ENCODE measurements at places on chromosomes 1 and 21.

DNA sequence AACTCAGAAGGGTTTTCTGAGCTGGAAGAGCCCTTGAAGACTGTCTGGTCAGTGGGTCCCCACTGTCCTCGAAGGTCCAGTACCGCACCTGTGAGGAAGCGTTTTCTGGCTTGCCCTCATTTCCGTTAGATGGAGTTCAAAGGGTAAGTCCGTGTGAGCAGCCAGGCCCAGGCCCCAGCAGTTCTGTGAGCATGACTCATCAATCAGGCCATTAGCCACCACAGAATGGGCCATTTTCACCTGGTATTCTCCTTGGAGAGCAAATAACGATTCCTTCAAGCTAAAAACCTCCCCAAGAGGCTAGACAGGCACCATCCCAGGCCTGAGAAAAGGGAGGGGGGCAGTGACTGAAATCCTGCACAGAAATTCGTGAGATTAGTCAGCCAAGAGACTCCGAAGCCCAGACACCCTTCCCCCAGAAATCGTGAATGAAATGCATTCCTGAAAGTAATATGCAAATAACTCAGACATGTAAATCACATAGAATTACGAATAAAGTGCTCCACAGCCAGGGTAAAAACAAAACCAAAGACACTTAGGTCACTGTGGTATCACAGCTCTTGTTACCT lies 66.0 kb downstream of the BCAR3 start:
- no peak for DNase-seq

DNA sequence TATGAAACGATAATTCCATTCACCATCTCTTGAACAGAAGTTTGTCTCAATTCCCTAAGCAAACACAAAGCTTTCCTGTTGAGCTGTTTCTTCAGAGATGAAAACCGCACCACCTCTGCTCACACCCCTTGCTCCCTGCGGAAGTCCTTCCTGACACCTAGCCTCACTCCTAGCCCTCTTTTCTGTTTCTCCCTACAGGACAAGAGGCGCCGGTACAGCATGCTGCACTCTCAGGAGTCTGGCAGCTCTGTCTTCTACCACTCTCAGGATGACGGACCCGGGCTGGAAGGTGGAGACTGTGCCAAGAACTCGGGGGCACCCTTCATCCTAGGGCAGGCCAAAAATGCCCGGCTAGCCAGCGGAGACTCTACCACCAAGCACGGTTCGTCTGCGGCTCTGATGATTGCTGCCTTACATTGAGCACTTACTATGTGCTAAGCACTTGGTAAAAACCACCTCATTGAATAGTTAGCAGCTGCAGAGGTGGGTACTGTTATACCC lies 45.5 kb downstream of the VWA5B1 start:
- DNase-seq = no peak

DNA sequence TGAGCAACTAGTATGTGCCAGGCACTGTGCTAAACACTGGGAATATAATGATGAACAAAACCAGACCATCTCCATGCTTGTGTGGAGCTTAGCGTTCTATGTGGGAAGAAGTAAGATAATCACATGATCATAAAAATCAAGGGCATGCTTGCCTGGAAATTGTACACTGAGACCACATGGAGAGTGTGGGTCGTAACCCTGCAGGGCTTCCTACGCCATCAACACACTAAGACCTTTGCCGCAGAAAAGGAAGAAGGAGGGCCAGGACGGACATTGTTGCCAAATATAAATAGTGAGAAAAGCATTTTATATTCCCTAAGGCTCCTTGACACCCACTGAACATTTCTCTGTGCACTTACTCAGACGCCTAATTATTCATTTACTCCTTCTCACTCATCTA lies 388.1 kb upstream of the VAMP3 start:
- DNase-seq = no peak

- DNase-seq = no peak
Measured at GRCh38 chr1:205809942-205810345, 3.1 kb downstream of the SLC41A1 start.

DNA sequence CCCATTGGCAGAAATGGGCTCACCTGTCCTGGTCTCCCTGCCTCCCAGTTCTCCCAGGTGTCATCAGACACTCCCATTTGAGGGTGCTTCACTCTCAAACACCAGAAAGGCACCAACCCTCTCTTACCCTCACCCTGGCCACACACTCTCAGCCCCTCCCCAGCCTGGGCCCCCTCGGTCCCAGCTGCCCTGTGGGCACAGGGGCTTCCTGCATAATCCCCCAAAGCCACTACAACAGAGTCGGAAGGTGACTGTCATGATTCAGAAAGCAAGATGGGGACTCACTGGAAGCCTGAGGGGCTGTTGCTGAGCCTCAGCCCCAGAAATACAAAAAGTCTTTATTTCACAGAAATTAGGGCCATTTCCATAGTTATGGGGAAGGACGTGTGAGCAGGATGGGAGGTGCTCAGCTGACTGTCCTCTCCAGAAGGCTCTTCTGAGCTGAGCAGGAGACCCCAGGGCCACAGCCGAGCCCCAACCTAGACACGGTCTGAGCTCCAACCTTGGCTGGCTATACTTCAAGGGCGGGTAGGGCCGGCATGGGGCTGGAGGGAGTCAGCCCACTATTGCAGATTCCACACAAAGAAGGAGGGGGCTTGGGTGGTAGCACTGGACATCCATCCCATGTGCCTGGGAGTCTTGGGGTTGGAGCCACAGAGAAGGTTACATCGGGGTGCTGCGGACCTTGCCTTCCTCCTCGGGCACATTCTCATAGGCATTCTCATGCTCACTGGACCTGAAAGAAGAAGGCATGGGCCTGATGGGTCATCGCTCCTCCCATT lies 6.3 kb downstream of the PDZK1IP1 start:
- DNase-seq = no peak

- DNase-seq = no peak
Measured at GRCh38 chr1:30405631-30406212, 317.7 kb downstream of the MATN1 start.

Data from neuronal stem cell (in vitro differentiated cells).